ENCODE measurements at places on chromosomes 16 and 17.

DNA sequence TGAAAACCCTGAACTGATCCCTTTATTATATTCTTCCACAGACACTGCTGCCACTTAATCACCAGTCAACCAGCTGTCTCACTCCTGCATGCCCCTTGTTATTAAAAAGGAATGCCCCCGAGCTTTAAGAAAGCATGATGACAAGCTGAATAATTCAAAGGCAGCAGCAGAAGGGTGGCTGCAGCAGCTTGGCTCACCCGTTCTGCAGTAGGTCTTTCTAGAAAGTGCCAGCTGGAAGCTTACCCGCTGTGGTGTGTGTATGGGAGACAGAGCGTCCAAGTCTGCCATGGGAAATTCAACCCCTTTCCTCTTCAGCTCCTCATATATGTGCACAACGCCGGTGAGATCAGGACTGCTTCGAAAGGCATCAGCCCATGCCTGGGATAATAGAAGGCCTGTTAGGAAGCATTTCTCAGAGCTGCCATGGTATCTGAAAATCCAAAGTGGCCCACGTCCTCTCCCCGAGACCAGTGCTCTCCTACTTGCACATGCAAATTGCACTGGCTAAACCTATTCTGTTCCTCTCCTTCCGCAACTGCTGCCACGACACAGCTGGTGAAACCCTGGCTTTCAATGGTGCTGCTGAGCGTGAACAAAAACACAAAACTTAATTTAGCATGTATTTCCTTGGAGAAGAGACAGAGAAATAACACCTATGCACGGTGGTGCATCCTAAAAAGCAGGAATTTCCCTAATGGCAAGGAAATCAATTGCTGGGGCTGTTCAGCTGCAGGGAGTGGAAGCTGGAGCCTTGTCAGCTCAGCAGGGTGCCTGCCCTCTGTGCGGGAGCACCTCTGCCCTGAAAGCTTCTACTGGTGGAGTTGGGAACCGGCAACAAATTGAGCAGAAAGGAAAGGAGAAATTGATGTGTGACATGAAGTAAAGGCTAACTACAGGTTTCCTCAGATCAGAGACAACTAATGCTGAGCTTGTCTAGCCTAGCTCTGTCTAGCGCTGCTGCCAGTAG is 47.9 kb upstream of the SREBF1 start:
- DNase-seq: no peak

DNA sequence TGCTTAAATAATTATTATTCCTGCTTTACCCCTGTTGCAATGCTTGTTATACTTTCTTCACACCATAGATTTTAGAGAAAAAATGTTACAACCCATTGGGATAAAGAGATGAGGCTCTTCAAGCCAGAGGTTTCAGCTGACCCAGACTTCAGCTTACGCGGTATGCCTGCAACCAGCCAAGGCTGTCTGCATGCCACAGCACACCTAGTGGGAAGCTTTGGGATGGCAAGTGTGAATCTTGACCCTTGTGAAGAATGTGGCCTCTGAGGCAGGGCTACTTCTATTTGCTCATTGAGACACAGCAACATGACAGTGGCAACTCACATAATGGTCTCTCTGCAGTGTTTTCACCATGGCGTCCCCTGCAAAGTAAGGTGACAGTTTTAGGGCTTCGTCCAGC is 193.9 kb upstream of the PIRT start:
- DNase-seq: no peak

GRCh38 chr17:79393358-79394052 is 217.3 kb downstream of the RBFOX3 start:
- DNase-seq: peak; percentile 42

DNA sequence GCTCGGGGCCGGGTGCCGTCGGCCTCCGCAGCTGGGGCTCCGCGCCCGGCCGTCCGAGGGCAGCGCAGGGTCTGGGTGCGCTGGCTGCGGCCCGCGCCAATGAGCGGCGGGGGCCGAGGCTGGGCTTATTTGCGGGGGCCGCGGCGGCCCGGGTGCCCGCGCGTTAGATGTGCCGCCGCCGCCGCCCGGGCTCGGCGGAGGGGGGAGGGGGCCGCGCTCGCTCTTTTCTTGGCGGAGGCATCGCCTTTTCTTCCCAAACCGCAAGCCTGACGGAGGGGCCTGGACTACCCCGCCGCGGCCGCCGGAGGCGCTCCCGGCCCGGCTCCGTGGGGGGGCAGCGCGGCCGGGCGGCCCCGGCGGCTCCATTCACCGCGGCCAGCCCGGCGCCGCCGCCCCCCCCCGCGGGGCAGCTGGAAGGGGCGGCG is at the start of gene NOTUM:
NOTUM (minus strand) TSS at position 101 of the 425 bp plus-strand sequence. CDS start 278 bp downstream, outside the sequence.
- DNase-seq: no peak

DNA sequence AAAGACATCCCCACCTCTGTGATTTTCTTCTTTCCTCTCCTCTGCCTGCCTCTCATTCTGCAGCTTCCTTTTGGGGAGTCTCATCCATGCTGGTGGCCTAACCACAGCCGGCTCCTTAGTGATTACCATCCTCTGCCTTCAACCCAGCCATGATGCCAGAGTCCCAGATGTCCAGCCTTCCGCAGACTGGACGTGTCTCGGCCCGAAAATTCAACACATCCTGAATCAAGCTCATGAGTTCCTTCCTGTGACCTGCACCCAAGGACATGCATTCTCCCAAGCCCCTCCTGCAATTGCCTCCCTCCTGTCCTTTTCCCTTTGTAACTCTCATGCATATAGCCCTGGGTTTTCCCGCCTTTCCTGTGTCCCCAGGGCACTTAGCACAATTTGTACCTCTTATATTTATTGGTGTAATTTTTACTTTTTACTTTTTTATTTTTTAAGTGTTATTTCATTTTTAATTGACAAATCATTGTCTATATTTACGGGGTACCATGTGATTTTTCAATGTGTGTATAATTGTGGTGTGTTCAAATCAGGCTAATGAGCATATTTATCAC is 1.2 kb upstream of the SLC13A5 start:
- DNase-seq: no peak

GRCh38 chr16:29842732-29843346 is 20.2 kb downstream of the CDIPT start:
- no peak for DNase-seq

DNA sequence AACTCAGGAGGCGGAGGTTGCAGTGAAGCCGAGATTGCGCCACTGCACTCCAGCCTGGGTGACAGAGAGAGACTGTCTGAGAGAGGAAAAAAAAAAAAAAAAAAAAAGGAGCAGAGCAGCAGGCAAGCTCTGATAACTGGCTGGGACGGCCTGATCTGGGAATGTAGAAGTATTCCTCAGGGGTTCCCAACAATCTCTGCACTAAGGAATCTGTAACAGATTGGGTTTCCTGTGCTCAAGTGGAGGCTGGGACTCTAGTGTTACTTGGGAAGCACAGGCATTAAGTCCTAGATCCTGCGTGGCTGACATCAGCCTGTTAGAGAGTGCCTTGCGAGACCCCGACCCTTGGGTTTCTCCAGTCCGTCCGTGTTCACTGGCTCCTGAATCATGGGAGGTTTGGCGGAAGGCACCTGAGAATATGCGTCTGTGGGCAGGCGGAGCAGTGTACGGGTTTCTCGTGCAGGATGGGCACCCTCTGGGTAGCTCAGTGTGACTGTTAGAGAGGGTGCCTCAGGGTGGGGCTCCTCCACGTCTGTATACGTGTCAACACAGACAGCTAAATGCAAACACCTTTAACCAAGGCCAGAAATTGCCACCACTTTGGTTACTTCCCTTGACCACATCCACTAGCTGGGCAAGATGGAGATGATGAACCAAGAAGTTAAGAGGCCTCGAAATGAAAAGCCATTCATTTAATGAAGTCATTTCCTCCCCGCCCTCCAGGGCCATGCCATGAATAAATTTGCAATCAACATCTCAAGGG is 174.9 kb upstream of the RPL38 start:
- no peak for DNase-seq

DNA sequence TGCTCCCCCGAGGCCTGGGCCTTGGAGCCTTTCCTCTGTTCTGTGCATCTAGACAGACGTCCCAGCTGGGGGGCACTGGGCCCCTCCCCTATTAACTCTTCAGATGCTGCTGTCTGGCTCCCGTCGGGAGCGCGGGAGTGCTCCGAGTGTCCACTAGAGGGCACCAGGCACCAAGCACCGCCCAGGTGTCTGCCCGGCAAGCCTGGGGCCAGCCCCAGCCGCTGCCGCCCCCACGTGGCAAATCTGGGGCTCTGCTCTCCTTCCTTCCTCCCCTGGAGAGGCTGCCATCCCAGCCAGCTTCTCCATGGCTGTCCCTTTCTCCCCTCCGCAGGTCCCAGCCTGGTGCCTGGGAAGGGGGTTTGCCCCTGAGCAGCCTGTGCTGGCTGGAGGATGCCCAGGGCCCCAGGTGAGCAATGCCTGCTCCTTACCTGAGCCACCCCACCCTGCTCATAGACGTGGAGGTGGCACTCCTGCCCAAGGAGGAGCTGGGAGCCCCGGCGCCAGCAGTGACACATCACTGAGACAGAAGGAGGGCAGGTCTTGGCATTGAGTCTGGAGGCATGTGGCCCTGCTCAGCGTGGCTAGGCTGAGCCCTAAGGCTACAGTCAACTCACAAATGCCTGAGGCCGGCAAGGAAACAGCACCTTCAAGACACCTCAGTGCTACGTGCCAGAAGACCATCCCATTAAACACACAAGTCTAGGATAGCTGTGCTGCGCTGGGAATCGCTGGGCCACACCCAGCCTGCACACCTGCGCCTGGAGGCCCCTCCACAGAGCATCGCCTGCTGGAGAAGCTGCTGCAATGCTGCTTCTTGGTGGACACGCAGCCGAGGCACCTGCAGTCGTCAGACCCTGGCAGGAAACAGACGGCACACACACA is 19.7 kb downstream of the TMEM235 start:
- peak; percentile 76 for DNase-seq

GRCh38 chr17:38745545-38745944 is 2.6 kb downstream of the PCGF2 start:
- no peak for DNase-seq

- no peak for DNase-seq
Measured at GRCh38 chr16:15435216-15435864, 952 bp downstream of the BMERB1 start.

- DNase-seq: peak; percentile 68
Measured at GRCh38 chr16:4288148-4288921, 15.5 kb upstream of the TFAP4 start.

DNA sequence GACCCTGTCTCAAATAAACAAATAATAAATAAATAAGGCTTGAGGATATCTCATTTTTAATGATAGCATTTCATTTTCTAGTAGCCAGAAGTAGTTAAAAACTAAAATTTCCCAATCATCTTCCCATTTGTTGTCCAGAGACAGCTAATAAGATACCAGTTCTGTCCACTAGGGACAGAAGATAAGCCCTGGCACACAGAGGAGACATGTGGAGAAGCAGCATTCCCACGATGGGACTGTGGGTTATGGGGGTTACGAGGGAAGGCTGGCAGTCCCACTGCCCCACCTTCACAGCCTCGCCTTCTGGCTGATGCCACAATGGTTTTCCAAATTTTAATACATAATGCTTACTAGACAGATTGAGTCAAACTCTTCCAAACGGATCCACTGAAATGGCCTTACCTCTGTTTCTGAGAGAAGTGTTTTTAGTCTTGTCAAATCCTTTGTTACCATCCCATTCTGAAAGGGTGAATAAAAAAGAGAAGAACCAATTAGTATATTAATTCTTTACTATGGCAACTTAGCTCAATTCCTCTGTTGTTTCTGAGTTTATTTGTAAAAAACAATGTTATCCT is 44.2 kb downstream of the HELZ start:
- no peak for DNase-seq

- no peak for DNase-seq
Measured at GRCh38 chr17:47959825-47960655, 2.4 kb upstream of the PRR15L start.

GRCh38 chr16:50942143-50942542 is 200.3 kb downstream of the CYLD start:
- DNase-seq: no peak

DNA sequence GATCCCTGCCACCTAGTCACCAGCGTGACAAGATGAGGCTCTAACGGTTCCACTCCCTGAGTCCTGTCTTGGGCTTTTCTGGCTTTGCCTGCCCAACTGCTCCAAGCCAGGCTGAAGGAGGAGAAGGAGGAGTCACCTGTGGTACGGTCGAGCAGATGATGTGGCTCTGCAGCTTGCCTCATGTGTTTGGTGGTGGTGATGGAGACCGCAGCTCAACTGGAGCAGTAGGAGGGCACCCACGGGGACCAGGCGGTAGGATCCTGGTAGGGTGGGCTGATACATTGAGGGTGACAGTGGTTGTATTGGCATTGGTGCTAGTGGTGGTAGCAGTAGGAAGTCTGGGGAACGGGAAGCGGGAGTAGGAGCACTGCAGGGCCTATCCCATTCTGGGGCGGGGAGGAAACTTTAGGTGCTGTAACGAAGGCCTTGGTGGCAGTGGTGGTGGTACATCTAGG is 202.8 kb upstream of the WSB1 start:
- DNase-seq: no peak

- peak; percentile 9 for DNase-seq
Measured at GRCh38 chr17:72556944-72557826, 436.4 kb downstream of the SOX9 start.

- DNase-seq: no peak
Measured at GRCh38 chr16:58280146-58280845, 14.5 kb downstream of the PRSS54 start.

DNA sequence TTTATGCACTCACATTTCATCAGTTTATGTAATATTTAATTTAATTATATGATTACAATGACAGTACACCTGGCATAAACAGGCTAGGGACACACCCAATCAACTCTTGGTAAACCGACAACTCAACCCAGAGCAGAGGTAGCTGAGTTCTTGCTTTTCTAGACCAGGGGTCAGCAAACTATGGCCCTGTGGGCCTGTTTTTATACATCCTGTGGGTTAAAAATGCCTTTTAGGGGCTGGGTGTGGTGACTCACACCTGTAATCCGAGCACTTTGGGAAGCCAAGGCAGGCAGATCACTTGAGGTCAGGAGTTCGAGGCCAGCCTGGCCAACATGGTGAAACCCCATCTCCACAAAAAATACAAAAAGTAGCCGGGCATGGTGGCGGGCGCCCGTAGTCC is 99.2 kb upstream of the TMEM97 start:
- DNase-seq: no peak

- DNase-seq: no peak
Measured at GRCh38 chr16:55045329-55045728, 114.7 kb downstream of the IRX5 start.

GRCh38 chr16:73145166-73145880 is 97.4 kb upstream of the ZFHX3 start:
- no peak for DNase-seq

GRCh38 chr16:86092586-86093480 is 193.9 kb downstream of the IRF8 start:
- no peak for DNase-seq

DNA sequence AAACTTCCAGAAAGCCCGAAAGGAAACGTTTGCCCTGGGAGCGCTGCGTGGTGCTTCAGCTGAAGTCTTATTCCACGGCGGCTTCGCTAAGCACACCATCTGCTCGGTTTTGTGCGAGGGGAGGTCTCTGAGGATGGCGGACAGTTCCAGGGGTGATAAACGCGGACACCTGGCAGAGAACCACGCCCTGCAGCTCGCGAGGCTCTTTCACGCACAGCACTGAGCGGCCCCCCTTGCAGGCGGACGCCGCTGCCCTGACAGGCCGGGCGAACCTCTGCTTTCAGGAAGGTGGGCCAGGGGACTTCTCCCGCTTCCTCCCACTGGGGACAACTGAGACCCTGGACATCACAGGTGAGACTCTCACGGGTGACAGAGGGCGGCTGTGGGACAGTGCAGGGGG is 3.7 kb downstream of the MVD start:
- DNase-seq: no peak

- no peak for DNase-seq
Measured at GRCh38 chr17:28509789-28510188, 3.6 kb downstream of the FOXN1 start.
